ENCODE measurements at places on chromosomes 3 and 15. TPM values are rescaled to one million over a fixed set of nuclear protein-coding genes. Genes with fewer than 3 reads are reported as not detected.

DNA sequence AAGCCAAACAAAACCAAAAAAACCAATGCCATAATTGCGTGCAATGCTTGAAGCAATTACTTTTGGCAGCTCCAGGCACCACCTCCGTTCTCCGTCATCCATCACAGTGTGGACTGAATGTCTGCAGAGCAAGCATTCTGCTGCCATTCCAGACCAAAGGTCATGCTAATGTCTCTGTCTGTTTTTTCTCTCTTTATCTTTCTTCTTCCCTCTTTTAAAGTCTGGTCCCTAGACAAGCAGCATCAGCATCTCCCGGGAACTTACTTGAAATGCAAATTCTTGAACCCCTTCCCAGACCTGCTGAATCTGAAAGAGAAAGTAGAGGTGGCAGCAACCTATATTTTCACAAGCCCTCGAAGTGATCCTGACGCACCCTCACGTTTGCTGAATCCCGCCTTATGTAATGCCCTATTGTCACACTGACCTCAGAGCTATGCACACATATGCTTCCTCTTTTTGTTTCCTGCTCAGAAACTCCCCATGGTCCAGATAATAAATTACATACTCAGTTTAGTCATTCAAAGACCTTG is 297.3 kb upstream of the PROK2 start:
- no peak for DNase-seq

DNA sequence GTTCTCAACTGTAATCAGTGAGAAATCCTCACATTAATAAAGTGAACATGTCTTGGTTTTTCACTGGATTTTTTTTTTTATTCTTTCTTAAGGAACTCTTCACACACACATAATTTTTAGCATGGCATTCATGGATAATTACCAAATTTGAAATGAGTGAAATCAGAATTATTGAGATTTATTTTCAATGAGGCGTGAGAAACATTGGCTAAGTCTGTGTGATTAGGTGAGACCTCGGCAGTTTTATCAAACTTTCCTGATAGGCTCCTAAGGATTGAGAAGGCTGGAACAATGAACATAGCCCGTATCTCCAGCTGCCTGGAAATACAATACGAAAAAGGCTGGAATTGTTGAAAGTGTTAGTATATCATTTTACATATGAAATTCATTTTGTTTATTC is 35.5 kb downstream of the MDFIC2 start:
- no peak for DNase-seq

CDCP1 gene
- 0.36 TPM for total RNA-seq

TRIM59 gene
- 25.2 TPM for total RNA-seq

All from T-cell (primary cell).